Renal cortex interstitium (tissue), 15 donors: ENCODE measurements at places on chromosomes 6 and 20. TPM values are rescaled to one million over a fixed set of nuclear protein-coding genes. Genes with fewer than 3 reads are reported as not detected.

Gene GNRH2
- polyA plus RNA-seq = 0.34 TPM

Gene PAK5
- polyA plus RNA-seq = 0.42 TPM

Gene SLC17A1
- polyA plus RNA-seq = 30.1 TPM

DNA sequence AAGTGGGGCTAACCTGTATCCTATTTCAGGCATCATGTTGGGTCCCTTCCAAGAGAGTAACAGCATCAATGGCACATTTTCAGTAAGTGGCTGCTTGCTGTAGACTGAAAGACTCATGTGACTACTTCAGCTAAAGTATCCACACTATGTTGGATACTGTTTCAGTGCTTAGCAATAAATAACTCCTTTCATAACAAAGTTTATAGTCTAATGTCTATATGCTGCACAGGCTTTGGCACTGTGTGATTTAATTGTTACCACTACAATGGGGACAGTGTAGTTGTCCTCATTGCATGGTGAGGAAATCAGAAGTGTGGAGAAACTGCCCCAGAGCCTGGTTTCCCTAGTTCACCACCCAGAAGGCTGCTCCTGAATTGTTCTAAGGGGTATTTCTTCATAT is 318.0 kb upstream of the PTCHD4 start:
- no peak for DNase-seq

GRCh38 chr6:84546427-84546914 is 217.9 kb downstream of the TBX18 start:
- DNase-seq = no peak
